ENCODE measurements at places on chromosomes 6 and 20.

DNA sequence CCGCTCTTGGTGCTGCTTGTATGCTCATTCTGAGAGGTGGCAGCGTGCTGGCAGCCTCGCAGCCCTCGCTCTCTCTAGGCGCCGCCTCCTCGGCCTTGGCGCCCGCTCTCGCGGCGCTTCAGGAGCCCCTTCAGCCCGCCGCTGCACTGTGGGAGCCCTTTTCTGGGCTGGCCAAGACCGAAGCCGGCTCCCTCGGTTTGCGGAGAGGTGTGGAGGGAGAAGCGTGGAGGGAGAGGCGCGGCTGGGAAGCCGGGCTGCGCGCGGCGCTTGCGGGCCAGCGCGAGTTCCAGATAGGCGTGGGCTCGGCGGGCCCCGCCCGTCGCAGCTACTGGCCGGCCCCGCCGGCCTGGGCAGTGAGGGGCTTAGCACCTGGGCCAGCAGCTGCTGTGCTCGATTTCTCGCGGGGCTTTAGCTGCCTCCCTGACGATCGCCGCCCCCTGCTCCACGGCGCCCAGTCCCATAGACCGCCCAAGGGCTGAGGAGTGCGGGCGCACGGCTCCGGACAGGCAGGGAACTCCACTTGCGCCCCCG is 19.5 kb upstream of the FAM8A1 start:
- no peak for DNase-seq

- DNase-seq: no peak
These were observed 375.2 kb upstream of the MARCKS start for GRCh38 chr6:113481910-113482309.

- DNase-seq: no peak
These were observed 14.6 kb downstream of the GMDS start for GRCh38 chr6:2230659-2231277.

GRCh38 chr6:110971468-110971867 is 10.4 kb upstream of the RPF2 start:
- no peak for DNase-seq

DNA sequence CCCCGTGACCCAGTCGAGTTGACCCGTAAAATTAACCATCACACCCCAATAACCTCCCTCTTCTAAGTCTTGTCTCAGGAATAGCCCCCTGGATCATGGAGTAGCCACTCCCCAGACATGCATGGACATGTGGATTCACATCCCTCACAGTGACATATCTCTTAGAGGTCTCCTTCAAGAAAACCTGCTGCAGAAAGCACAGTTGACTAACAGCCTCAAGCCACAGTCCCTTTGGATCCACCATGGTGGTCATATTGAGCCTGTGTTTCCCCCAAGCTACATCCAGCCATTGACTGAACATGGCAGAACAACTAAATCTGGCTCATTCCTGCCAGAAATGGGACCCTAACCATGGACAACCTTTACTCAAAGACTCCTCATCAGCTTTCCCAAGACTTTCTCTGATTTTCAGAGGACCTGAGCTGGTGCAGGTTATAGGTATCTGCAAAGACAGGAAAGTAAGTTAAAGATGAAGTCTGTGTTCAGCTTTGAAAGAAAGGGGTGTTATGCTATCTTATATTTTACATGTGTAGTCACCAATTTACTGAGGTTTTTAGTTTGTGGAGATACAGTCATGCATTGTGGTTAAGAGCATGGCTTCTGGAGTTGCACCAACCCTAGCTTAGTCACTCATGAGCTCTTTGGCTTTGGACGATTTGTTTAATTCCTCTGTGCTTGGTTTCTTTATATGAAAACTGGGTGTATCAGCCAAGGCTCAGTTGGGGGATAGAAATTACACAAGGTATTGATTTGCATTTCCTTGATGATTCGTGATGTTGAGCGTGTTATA is 219.1 kb downstream of the MYLK4 start:
- DNase-seq: no peak

DNA sequence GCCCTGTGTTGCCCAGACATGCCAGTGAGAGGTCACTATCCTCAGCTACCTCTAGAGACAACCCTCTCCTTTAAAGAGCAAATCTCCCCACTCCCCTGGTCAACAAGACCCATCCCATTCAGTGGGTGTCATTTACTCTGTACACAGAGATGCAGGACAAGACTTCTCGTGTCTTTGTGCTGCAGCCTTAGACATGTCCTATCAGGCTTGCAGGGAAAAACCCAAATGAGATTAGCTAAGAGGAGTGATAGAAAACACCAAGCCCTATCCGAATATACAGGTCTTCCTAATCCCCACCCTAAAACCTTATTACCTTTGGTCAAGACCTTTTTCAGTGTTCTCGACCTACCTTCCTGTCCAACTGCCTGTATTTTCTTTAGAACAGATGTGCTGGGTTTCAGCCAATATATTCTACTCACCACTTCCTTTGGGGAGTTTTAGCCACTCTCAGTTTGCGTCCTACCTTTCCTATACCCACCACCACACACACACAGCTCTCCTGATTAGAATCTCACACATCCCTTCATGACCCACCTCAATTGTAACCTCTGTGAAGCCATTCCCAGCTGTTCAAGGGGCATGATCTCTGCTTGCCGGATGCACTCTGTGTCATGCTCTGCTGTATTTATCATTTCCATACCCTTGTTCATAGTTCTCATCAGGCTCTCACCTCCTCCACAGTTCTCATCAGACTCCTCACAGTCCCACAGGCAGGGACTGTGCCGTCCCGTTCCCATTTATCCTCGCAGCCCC is 39.7 kb downstream of the TRAM2 start:
- no peak for DNase-seq

DNA sequence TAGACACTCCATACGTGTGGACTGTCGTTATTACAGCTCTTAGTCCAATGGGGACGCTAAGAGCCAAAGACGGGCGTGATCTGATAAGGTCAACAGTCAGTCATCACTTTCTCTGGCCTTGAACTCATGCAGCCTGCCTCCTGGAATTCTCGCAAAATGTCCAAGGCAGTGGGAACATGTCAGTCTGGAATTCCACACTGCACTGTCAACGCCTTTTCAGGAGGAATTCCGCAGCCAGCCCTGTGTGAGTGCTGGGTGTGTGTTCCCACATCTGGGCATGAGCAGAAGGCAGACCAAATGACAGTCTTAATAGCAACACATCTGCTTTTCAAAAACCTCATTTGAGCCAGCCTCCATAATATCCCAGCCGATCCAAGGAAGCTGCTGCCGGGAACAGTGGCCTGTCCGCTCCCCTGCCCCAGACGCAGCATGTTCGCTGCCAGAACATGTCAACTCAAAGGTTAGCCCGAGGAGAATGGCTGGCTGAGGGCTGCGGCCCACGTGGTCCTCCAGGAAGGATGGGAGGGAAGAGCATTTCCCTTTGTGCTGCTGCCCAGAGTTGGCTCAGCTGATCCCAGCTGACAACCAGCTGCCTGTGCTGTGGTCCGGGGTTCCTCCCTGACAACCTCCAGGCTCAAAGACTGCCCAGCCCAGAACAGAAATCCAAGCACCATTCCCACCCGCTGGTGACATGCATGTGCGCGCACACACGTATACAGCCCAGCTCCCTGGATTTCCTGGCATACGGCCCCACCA is 103.1 kb downstream of the SULF2 start:
- peak; percentile 60 for DNase-seq

DNA sequence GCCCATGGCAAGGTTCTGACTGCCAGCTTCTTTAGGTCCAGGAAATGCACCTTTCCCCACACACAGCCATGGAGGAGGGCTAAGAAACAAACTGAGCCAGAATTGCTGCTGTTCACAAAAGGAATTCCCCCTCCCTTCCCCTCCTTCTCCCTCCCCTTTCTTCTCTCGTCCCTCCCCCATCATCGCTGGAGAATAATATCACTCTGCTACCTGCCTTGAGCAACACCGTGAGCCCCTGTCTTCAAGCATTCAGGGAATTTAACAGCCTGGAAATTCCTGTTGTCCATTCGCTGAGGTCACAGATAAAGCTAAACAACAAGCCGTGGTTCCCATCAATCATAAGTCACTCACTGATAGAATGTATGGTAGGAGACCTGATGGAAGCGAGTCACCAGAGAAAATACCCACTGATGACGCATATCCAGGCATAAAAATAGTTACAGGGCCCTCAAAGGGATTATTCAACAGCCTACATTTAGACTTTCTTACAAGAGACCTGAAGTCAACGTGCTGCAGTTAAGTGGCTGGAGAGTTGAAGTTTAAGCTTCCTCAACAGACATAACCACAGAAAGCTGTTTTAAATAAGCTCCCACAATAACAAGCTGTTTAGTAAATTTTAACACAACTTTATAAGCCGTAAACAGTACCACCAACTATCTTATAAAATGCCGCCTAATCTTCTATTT is 59.7 kb downstream of the HIVEP2 start:
- peak; percentile 68 for DNase-seq

GRCh38 chr6:75344455-75344854 is 59.9 kb upstream of the TMEM30A start:
- DNase-seq: no peak

GRCh38 chr6:161010418-161010817 is 18.8 kb downstream of the MAP3K4 start:
- no peak for DNase-seq

DNA sequence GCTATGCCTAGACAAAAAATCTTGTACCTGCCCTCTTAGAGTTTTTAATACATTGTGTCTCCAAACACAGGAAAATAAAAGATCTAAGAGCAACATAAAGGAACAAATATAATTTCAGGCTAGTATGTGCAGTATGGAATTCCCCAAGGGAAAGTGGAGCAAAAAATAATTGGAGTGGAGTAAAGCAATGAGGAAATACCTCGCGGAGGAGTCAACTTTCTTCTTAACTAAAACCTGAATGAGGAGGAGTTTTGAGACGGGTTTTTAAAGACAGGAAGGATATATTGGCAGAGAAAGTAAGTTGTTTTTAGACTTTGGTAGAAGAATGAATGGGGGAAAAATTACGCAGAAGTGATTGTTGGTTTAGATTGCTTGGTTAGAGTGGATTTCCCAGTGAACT is 14.0 kb downstream of the HIVEP1 start:
- no peak for DNase-seq

GRCh38 chr20:45432294-45432693 is 16.4 kb downstream of the PIGT start:
- DNase-seq: no peak

DNA sequence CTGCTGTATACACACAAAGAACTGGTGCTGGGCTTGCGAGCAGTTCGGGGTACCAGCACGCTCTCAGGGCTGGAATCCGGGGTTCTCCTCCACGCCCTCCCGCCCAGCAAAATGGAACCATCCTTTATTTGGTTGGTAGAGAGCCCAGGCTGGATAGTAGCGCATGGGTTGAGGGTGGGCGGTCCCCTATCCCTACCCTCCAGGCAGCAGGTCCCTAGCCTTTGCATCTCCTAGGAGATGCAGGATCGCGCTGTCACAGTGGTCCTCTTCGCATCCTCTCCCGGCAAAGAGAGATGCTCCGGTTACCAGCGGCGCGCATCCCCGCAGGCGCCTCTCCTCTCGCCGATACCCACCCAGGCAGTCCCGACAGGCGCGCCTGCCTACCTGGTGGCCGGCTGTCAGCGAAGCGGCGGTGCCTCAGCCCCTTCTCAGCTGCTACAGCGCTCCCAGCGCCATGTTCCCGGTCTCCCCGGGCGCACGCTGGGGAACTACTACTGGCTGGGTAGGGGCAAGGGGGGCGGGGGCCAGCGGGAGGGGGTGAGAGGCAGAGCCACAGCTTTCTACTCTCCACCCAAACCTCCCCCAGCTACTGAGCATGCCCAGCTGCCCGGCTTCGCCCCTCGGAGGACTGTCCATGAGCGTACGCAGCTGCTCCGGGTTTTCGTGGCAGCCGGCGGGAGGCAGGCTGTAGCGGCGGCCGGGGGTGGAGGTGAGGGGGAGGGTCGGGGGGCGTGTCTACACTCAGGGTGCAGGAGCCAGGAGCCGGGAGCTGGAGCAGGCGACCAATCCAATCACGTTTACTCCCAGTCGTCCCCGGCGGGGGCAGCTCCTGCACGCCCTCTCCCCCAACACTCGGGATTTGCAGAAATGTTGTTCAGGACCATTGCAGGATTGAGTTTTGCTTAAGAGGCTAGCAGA is at the start of gene PAK5:
PAK5 (minus strand) TSS at position 699 of the 918 bp plus-strand sequence. CDS start 194,748 bp downstream, outside the sequence.
- DNase-seq: peak; percentile 34

Data from pons (tissue), 1 donor.